ENCODE measurements at places on chromosomes 6 and 20.
A peak's percentile ranks its signal among the peaks of the same experiment; 100 is the strongest.

GRCh38 chr6:150521482-150521881 is 78.2 kb upstream of the PLEKHG1 start:
- no peak for DNase-seq

DNA sequence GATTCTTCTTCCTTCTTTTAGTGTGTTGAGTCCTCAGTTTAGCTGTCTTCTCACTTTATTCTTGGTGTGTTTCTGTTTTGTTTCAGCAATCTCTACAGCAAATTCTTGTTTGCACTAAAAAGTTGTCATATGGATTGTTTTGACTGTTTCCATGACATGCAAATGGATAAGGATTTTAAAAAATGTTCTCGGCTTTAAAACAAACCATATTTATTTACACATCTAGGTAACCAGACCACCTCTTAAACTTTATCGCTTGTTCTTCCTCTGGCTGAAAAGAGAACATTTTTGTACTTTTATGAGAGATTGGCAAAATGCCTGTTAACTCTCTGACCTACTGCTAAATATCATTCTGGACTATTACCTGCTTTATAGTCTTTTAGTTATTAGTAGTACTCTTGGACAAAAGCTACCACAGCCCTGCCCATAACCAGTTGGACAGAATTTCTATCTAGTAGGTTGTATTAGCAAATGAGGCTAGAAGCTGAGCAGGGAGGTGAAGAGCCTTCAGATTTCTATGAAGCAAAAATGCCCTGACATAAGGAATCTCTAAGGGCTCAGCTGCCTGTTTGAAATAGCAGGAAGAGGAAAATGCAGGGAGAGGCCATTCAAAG is 268.3 kb downstream of the CD109 start:
- DNase-seq, result no peak

DNA sequence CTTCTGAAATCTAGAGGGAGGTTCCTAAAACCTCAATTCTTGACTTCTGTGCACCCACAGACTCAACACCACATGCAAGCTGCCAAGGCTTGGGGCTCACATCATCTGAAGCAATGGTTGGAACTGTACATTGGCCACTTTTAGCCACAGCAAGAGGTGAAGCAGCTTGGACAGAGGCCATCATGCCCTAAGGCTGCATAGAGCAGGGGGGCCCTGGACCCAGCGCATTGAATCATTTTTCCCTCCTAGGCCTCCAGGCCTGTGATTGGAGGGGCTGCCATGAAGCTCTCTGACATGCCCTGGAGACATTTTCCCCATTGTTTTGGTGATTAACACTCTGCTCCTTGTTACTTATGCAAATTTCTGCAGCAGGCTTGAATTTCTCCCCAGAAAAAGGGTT is 145.9 kb downstream of the C6orf118 start:
- DNase-seq, result no peak

DNA sequence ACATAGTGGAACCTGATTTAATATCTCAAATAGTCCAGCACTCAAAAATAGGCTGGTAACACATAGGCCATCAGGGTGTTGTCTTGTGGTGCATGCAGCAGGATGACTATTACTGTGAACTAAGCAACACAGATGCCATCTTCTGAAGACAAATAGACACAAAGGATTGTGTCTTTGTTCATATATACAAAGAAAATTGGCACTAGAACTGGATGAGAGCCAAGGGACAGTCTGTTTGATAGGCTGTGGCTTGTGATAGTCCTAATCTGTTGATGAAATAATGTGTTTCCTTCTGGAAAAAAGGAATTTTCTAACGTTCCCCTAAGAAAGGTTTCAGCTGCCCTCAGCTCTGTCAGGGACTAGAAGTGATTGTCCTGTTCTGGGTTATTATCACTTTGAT is 129.8 kb downstream of the TPBG start:
- no peak for DNase-seq

DNA sequence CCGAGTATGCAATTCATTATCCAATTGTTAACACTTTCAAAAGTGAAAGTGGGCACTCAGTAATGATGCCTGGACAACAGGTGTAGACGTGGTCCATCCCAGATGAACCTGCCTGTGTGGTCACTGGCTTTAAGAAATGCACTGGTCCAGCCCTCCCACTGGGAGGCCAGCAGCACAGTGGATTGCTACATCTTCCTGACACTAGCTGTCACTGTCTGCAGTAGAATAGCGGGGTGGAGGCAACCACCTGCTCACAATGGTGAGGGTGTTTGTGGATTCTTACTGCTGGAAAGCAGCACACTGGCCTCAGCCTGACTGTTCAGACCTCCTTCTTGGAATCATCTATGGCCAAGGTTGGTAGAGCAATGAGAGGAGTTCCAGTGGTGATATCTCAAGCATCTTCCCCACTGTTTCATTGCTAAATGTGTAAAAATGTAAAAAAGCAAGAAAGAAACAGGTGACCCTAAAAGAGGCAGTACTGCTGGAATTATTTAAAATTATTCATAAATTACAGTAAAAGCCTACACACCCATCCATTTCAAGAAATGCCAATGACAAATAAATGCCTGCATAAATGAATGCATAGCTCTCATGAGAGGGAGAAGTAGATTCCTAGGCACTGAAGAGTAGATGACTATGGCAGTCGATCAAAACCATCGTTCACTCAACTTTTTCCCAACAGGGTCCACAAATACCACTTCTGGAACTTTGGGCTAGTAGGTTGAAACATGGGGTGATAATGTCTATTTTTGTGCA is 228.0 kb upstream of the PLN start:
- no peak for DNase-seq

GRCh38 chr20:49452011-49452482 is 30.4 kb downstream of the KCNB1 start:
- DNase-seq, result no peak

DNA sequence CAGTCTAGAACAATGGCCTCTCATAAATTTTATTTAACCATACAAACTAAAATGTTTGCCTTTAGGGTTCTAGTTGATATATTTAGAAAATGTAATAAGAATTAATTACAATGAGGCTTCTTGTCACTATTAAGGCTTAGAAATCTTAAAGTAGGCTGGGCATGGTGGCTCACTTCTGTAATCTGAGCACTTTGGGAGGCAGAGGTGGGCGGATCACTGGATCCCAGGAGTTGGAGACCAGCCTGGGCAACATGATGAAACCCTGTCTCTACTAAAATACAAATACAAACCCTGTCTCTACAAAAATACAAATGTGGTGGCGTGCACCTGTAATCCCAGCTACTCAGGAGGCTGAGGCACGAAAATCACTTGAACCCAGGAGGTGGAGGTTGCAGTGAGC is 99.0 kb upstream of the ADGRF1 start:
- DNase-seq, result no peak

- DNase-seq, result peak; percentile 59
Observed at GRCh38 chr6:99016355-99016754, 68.6 kb upstream of the FBXL4 start.

- DNase-seq, result no peak
Observed at GRCh38 chr6:160926281-160927276, 65.0 kb upstream of the MAP3K4 start.

DNA sequence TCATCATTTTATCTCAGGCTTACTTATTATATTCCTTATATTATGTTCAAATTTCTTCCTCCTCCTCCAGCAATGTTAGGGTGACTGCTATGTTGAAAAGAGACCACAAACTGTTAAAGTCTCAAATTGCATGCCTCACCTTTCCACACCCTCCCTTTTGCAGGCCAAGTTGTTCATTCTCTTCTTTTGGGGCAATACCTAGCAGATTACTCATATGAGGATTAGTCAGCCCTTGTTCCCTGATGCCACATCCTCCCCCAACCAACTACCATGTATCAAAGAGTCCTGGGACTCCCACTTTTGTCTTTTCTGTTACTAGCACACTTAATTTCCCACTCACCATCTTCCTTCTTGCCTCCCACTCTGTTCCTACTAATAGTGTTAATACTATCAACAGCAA is 434.7 kb downstream of the BCKDHB start:
- peak; percentile 73 for DNase-seq

DNA sequence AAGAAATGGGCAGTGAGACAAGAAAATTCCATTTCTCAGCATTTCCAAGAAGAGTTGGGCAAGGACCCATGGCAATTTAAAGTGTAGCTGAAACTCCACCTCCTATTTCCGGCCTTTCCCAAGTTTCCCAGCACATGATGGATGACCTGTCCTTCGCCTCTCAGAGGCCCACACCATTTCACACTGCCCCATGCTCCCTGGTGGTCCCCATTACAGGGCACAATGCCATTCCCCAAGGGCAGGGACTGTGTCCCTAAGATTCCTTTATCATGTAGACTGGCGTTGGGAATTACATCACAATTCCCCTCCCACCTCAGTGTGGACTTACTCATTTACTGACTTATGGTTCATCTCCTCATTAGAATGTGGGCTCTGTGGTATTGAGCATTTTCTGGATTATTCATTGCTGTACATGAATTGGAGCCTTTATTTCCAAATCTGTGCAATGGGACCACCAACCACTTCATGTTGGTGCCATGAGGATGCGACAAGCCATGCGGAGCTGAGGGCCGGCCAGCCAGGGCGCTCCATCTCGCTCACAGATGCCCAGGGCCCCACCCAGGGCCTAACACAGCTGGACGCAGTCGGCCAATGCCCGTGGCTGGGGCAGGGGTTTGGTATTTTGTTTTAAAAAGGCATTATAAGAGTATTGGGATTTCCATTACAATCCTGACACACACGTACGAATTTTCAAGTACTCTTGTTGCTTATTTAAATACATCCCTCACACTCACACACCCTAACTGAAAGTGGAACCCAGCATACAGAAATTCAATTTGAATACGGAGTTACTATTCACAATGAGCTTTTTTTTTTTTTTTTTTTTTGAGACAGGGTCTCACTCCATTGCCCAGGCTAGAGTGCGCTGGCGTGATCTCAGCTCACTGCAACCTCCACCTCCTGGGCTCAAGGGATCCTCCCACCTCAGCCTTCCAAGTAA is 5.4 kb downstream of the ACSS1 start:
- no peak for DNase-seq

DNA sequence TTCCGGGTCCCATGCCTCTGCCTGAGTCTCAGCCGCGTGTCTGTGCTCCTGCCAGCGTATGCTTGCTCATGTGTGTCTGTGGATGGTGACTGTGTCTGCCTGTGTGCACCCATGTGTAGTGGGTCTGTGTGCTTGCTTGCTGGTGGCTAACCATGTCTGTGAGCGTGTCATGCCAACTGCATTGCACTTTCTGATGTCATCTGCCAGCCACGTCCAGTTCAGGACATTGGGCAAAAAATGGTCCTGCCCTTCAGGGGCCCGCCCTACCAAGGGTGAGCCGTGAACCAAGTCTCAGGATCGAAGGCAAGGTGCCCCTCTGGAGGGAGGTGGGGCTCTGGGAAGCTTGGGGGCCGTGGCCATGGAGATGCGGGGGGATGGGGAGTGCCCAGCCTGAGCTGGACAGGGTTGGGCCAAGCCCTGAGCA is 9.4 kb upstream of the ZBTB46 start:
- no peak for DNase-seq

DNA sequence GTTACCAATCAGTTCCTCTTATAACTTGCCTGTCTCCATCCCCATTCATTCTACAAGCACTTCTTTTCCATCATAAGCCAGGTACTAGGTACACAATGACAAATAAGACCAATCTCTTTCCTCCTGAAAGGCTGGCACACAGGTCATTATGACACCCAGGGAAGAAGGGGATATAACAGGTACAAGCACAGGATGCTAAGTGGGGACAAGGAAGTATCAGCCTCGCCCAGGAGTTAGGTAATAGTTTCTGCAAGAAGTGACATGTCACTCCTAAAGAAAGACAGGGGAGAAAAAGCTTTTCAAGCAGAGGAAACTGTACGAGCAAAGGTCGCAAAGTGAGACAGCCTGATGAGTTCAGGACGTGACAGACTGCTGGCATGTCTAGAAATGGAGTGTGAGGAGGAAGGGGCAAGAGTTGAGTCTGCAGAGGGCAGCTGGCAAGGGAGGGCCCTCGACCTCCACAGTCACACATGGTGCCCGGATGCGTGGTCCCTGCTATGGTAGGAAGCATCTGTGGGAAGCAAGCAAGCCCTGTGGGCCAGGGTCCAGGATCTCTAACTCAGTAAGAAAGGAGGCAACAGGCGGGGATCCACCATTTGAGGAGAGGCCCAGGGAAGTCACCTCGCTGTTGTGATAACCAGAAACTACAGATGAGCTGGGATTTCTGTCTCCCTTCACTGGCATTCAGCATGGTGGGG is 40.4 kb downstream of the GPLD1 start:
- DNase-seq, result no peak

DNA sequence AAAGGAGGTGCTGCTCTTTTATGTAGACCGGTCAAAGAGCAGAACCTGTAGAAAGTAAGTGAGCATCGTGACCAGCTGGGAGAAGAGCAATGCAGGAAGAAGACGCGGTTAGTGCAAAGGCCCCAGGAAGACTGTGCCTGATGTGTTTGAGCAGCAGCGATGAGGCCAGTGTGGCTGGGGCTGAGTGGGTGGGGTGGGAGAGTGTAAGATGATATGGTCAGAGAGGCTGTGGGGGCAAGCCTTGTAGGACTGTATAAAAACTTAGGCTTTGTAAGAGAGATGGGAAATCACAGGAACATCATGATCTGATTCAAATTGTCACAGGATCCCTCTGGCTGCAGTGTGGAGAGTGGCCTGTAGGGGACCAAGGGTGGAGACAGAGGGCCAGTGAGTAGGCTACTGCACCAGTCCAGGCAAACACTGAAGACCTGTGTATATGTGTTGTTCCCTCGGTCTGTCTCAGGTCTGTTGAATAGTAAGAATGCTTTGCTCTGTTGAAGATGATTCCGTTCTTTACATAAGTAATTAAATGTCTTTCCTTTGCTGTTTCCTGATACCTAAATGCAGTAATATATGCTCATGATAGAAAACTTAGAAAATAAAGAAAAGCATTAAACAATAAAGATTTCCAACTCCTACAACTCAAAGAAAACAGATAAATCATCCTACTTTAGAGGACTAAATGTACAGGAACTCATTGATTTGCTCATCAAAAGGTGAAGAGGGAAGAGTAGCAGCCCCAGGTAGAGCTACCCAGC is 23.6 kb upstream of the WFDC2 start:
- no peak for DNase-seq

- no peak for DNase-seq
Observed at GRCh38 chr20:44601236-44601671, 18.9 kb downstream of the PKIG start.

- no peak for DNase-seq
Observed at GRCh38 chr20:40120827-40121226, 568.2 kb downstream of the MAFB start.

DNA sequence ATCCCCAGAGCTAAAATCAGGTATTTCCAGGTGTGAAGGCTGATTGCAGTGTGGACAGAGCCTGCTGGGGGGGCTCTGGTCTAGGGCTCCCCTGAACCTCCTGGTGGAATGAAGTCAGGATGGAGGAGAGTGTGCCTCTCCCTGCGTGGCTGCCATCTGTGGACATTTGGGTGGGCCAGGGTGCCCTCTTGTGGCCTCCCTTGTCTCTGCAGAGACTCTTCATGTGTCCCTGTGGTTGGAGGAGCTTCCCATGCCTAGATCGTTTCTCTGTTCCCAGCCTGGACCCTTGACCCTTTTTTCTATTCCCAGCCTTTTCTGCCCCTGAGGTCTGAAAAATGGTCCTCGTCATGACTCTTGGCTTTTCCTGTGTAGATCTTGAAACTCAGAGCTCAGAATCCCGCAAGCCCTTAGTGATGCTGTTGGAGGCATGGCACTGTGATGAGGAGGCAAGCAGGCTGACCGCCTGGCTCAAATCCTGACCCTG is 9.9 kb upstream of the PSMF1 start:
- no peak for DNase-seq

- no peak for DNase-seq
Observed at GRCh38 chr6:110859335-110859792, 15.2 kb upstream of the AMD1 start.
